ENCODE measurements at places on chromosomes 6 and 20.

DNA sequence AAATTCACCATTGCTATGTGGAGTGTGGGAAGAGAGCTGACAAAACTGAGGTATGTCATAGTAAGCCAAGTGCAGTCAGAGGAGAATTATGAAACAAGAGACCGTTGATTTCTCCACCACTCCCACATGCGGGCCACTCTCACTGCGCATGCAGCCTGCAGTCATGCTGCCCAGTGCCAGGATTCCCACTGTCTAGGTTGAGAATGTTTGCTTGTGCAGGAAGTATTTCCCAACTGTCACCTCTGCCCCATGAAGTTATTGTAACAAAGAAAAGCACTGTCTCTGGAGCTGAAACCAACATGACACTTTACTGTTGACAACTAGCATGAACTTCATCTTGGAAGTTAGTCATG lies 18.7 kb upstream of the SFT2D1 start:
- DNase-seq = no peak

DNA sequence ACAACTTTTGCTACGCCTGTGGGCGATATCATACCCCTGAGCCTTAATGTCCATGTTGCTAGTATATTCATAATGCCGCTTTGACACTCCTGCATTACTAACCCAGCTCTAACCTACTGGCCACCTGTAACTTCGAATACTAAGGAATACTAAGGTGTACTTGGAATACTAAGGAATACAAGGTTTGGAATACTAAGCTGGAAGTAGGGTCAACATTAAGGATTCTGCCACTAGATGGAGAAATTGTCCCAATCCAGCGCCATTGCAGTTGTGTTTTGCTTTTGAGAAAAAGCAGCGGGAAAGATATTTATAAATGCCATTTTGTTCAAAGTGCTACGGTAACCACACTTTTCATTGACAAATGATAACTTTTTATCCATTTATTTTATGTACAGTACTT lies 10.7 kb downstream of the TBXT start:
- DNase-seq = no peak

GRCh38 chr6:151807513-151808370 lies at the start of gene ESR1:
Gene ESR1, plus strand, starts transcription at chr6:151807682. Its CDS starts 231 bp downstream, at chr6:151807913.
- DNase-seq = no peak

DNA sequence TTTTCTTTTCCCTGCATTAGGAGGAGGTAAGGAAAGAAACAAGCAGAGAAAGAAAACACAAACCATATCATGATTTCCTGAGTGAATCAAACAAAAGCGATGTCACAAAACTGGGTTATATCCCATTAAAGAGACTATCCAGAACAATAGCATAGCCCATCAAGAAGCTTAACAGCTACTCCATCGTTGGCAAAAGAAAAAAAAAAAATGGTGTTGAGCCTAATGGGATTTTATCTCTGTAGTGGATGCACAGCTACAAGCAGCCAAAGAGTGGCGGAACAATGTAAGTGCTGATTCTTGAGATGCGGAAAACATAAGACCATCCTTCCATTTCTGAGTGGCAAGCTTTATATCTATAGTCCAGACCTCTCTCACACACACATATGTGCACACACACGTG lies 106.2 kb upstream of the NRSN1 start:
- no peak for DNase-seq

DNA sequence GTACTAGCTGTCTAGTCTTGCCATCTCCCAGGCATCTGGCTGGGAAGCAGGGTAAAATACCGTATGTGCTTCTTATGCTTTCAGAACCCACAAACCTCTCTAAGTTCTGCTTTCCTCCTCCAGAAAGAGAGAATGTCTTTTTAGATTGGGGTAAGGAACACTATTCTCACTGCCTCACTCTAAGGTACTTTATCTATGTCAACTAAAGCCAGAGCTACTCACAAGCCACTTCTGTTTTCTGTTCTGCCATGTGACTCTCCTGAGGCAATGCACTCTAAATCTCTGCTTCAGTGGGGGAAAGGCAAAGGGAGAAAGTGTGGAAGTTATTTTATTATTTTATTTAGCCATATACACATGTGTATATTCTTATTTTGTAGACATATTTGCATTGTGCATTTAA lies 15.6 kb downstream of the MEP1A start:
- DNase-seq = no peak

GRCh38 chr6:151551223-151551857 lies 57.5 kb downstream of the CCDC170 start:
- DNase-seq = no peak

DNA sequence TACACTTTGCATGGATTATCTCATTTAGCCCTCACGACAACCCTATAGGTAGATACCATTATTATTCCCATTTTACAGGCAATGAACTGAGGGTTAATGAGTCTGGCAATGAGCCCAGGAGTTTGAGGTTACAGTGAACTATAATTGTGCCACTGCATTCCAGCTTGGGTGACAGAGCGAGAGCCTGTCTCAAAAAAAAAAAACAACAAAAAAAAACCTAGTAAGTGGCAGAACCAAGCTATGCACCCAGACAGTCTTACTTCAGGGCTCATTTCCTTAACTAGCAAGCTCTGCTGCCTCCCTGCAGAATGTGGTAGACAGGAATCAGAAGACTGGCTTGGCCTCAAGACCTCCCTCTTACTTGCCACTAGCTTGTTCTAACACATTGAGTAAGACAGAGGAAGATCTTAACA lies 71.9 kb upstream of the RREB1 start:
- DNase-seq = no peak

DNA sequence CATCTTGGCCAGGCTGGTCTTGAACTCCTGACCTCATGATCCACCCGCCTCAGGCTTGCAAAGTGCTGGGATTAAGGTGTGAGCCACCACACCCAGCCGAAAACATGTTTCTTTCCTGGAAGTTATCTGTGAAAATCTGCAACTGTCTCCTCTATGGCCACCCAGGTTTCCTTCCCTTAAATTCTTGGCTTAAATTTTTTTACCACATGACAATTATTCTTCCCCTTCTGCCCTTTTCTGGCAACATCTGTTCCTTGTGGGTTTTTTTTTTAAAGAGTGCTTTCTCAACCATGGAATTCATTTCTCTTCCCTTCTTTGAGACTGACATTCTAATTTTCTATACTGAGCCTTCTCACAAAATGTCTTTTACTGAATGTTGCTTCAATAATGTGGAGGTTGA lies 59.6 kb downstream of the DOK5 start:
- no peak for DNase-seq

DNA sequence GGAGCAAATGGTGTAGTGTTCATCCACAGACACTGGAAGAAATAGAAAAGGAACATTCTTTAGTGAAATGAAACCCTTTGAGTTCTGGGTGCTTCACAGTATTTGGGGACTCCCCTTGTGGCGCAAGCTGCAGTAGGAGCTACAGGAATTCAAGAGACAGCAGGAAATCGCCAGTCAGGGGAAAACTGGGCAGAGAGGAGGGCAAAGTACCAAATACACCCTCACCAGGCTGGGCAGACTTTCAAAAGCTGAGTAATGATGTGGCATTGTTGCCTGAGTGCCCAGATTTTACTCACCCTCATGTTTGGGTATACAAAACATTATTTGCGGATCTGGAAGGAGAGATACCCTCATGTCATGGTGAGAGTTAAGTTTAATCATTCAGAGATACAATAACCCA lies 97.9 kb downstream of the SOD2 start:
- no peak for DNase-seq

DNA sequence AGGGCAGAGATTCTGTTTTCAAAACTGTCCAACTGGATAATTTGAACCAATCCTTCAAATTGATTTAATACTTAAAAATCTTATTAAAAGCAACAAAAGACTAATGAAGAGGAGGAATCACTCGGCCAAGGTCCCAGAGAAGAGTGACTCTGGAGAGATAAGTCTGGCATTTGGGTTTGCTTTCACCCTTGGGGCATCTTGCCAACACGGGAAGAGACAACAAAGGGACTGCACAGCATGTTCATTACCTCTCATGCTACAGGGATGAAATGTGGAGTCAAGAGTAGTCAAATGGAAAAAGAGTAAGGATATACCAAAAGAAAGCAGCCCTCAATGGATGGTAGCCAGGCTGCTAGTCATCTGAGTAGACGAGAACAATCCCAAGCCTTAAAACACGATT lies 68.2 kb downstream of the KHDRBS2 start:
- no peak for DNase-seq

- no peak for DNase-seq
These were observed 547.2 kb downstream of the CD83 start for GRCh38 chr6:14664621-14665315.

DNA sequence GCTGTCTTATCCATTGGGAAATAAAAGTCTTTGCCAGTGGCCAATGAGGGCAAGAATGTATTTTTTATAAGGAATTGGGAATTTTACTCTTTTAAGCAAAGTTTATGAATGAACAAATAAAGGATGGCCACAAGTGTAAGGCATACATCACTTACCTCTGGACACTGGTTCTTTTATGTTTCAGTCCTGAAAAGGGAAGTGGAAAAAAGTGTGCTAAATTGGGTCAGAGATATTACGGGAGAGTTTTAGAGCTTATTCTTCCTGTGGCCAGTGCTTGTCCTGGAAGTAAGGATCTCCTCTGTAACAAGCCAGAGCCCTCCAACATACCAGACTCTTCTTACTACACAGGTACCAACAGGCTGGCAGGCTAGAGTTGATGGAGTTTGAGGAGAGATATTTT lies 22.5 kb upstream of the RIPK1 start:
- no peak for DNase-seq

GRCh38 chr6:39086711-39087110 lies 28.3 kb downstream of the SAYSD1 start:
- DNase-seq = no peak

GRCh38 chr20:59342023-59342957 lies 41.9 kb downstream of the EDN3 start:
- no peak for DNase-seq

- no peak for DNase-seq
These were observed 116.5 kb downstream of the TRDN start for GRCh38 chr6:123520217-123520616.

GRCh38 chr6:52550870-52551269 lies 26.0 kb downstream of the TRAM2 start:
- no peak for DNase-seq

DNA sequence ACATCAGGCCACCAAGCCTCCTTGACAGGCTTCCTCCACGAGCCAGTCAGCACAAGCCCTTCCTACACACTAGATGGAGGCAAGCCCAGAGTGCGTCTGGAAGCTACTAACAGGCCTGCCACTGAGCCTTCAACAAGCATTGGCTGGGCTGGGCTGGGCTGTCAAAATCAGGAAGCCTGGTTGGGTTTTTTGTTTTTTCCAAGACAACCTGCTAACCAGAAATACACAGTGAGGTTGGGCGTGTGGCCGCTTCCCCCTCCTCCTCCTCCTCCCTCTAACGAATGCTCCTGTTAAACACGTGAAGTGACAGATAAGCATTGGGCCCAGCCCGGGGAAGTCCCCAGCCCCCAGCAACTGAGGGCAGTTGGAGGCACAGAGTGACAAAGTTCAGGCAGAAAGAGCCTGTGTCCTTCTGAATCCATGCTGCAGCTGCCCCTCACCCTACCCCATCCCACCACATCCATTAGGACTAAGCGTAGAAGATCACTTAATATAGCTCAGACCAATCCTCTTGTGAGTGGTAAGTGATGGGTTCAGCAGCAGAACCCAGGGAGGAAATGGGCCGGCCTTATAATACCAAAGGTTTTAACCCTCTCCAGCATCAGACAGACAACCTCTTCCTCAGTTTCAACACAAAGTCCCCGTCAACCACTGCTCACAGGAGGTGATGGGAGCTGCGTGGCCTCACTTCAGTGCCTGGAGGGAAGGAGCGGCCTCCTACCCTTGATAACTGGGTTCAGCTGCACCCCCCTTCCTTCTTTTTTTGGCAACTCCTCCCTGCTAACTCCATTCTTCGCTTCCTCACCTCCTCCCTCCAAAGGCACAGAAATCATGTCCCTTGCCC lies 1.1 kb downstream of the NFATC2 start:
- peak; percentile 89 for DNase-seq

- DNase-seq = no peak
These were observed 117.9 kb downstream of the LRRC1 start for GRCh38 chr6:53912661-53913060.

DNA sequence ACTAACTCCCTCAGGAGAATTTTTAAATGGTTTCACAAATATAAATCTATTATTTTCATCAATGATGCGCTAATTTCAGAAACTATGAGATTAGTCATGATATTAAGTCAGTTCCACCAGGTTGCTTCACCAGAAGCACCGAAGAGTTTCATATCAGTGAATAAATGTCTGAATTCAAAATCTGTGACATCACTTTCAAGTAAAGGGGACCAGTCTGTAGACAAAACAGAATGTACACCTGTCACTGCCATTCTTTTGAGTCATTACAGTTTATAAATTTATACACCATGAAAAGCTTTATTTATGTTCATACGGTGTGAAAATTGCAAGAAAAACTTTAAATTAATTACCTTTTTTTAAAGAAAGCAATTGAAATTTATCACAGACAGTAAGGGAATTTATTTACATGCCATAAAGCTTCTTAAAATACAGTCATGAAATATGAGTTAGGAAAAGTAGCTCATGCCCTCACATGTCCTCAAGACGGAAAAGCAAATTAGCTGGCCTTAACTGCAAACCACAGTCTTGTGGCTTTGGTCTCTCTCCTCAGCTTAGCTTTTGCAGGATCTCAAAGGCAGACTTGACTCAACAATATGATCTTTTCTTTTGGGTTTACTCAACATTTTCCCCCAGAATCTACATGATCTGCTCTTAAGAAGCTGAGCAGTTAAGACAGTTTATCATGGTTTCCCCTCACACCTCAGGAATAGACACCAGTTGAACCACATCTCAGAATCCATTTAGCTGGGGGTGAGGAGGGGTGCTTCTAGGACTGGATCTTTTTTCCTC lies 177.7 kb upstream of the MCHR2 start:
- DNase-seq = peak; percentile 67

DNA sequence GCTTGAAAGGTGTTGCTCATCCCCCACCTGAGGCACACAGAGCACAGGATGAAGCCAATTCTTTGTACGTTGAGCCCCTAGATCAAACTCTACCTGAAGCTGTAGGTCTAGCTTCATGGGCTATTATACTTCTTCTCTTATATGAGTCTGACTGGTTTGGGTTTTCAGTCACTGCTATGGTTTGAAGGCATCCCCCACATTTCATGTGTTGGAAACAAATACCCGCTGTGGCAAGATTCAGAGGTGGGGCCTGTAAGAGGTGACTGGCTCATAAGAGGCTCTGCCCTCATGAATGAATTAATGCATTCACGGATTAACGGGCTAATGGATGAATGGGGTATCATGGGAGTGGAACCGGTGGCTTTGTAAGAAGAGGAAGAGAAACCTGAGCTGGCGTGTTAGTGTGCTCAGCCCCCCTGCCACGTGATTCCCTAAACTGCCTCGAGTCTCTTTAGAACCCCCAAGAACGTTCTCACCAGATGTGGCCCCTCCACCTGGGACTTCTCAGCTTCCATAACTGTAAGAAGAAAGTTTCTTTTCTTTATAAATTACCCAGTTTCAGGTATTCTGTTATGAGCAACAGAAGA lies 39.2 kb downstream of the PREX1 start:
- DNase-seq = no peak

GRCh38 chr6:39231521-39232243 lies 2.4 kb upstream of the KCNK5 start:
- DNase-seq = no peak

GRCh38 chr20:62662422-62662821 lies 20.1 kb downstream of the SLCO4A1 start:
- no peak for DNase-seq
